Activated CD4-positive, alpha-beta memory T cell treated with anti-CD3 and anti-CD28 coated beads for 36 hours (primary cell): ENCODE measurements at places on chromosomes 6 and 20.

DNA sequence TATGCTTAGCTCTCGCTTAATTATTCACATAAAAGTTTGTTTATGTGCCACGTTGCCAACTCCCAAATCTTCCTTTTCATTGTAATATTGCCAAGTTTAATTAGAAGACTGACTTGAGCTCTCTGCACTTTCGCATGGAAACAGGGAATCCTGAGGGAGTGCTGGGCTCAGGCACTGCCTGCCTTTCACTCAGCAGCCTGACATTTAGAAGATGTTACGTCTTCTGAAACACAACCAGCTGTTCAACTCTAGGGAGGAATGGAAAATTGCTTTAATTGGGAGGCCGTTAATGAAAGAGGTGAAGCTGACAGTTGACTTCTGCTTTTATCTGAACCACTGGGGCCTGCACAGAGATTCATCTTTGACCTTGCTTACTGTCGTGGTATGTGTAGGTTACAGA is 77.4 kb upstream of the MTHFD1L start:
- DNase-seq: no peak

GRCh38 chr6:7697432-7697819 is 28.5 kb upstream of the BMP6 start:
- no peak for DNase-seq

DNA sequence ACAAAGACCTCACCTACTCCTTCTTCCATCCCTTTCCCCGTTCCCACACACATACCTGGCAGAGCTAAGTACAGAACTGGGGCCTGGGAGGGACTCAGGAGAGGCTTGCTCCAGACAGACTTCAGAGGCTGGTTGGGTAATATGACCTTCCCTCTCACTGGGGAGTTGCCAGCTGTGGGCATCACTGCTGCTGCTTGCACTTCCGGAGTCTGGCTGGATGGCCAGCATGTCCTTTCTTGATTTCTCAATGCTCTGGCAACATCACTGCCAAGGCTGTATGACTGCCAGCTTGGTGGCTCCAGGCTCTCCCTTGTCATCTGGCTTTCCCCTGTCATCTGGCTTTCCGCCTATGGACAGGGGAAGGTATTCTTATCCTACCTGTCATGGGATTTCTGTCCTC is 47.8 kb downstream of the CDH22 start:
- no peak for DNase-seq

DNA sequence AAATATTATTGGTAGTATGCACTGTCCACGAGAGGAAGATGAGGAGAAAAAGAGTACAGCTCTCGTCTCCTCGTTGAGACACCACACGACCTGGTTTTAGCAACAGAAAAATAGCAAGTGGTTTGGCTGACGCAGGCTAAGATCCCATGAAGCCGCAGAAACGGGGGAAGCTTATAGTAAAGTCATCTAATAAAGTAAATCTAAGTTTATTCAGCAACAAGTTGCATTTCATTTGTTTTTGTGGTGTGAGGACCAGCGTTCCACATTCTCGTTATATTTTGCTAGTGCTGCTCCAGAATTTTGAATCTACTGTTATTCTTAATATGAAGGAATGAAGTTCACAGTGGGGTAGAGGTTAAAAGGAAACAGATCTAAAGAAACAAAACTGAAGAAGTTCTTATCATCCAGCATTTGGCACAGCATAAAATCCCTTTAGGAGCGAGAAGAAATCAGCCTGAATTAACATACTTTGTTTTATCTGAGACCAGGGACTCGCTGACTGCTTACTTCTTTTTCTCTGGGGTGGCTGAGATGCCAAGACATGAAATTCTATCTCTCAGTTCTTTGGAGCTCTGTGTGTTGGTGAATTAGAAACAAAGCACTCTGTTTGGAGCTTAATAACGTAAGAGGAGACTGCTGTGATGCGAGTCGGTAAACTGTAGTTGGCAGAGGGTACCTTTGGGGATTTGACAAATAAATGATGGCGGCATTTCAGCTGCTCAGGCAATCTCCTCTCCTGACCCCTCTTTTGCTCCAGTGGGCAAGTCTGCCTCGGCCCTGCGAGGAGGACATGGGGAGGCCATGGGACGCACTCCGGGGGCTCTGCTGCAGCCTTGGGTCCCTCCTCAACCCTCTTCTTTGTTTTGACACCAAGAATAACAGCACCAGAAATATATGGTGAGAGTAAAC is 24.9 kb upstream of the IRF4 start:
- DNase-seq: no peak

DNA sequence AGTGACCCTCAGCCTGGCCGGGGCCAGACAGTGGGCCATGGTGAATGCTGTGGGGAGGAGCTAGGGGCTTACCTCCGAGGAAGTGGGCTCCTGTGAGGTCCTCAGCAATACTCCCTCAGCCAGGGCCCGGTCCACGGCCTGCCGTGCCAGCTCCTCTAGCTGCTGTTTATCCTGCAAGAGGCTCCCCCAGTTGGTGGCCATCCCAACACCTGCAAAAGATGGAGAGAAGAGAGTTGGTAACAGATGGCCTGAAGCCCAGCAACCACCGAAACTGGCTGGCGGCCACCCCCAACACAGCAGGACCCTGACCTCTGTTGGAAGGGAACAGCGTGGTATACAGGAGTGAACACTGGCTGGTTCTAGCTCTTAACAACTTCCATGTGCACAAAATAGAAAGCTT is 4.0 kb downstream of the GSS start:
- DNase-seq: no peak

- no peak for DNase-seq
Measured at GRCh38 chr20:33061658-33062028, 7.9 kb downstream of the BPIFB3 start.

GRCh38 chr20:36984257-36984638 is 32.7 kb upstream of the SAMHD1 start:
- DNase-seq: no peak
